ENCODE measurements at places on chromosomes 12 and 14.

DNA sequence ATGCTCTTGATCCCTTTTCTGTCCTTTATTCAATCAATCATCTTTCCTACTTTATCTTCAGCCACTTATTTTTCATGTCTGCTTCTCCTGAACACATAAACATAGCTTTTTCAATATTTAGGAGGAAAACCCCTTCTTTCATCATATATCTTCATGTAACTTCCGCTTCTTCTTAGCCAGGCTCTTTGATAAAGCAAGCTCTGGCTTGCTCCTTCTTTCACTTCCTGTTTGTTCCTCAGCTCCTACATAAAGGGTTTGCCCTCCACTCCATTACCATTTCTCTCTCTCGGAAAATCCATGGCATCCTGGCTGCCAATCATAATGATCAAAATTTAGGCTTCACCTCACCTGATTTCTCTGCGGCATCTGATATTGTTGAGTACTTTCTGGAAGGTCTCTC lies 33.7 kb upstream of the HELB start:
- DNase-seq, result no peak

DNA sequence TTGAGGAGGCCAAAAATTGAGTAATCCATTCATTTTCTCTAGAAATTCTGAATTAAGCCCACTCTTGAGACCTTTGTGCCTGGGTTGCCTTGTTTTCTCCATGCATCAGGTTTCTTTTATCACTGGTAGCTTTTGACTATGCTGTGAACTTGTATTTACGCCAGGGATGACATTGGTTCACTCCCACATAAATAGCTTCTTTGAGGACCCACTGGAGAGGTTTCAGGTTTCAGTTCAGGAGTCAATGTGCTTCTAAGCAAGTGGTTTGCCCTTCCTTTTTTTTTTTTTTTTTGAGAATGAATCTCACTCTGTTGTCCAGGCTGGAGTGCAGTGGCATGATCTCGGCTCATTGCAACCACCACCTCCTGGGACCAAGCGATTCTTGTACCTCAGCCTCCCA lies 10.2 kb upstream of the SLC17A8 start:
- no peak for DNase-seq

- no peak for DNase-seq
Observed at GRCh38 chr12:70648831-70649230, 11.6 kb upstream of the PTPRB start.

DNA sequence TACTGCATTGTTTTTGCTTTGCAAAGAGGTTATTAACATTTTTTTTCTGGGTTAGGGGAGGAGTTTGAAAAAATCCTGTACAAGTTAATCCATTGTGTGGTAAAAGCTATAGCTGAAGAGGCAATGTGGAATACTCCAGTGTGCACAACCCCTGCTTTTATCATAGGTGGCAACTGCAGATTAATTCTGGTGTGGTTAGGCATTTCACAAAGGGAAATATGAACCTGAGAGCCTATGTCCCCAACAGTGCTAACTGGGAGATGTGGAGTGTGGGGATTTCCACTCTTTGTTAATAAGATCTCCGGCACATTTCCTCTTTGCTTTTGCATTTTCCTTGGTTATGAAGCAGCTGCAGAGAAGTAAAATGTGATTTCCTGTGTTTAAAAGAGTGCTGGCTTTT lies 33.6 kb downstream of the PRORP start:
- no peak for DNase-seq

DNA sequence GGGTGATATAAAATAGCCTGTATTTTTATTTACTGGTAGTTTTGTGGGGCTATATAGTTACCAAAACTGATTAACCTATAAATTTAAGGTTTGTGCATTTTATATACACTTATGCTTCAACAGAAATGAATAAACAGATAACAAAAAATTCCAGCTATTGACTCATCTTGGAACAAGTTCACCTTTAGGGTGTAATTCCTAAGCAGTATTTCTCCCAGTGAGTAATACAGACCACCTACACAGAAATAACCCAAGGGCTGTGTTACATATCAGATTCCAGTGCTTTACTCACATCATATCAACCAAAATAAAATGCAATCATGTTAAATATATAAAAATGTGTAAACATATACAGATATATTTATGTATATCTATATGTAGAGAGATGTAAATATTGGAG lies 345.6 kb downstream of the ADAMTS20 start:
- no peak for DNase-seq

GRCh38 chr12:68445824-68446223 lies 113.7 kb upstream of the MDM1 start:
- DNase-seq, result no peak

DNA sequence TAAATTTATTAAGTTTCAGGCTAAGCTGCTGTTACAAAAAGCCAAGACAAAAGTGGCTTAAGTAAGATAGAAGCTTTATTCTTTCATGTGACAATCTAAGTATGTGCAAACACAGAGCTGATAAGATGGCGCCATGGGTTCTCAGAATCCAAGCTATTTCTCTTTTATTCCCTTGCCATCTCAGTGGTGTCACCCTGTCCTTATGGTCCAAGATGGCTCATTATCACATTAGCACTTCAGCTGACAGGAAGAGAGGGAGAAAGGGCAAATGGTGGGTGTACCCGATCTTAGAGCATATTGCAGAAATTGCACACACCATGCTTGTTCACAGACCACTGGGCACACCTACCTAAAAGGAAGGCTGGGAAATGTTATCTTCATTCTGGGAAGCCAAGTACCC lies 211.7 kb downstream of the TMTC2 start:
- DNase-seq, result no peak

DNA sequence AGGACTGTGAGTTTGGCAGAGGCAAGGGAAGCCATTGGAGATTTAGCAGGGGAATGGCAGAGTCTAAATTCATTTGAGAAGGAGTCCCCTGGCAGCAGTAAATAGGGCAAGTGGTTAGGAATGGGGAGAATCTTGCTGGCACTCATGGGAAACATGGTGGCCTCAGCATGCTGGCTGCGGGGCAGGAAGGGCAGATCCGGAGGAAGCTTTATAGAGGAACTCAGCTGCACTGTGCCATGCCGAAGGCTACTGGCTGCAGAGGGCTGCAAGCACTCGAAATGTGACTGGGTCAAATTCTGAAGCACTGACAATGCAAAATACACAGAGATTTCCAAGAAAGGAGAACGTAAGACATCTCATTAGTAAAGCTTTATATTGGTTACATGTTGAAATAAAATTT lies 23.9 kb downstream of the CCNK start:
- no peak for DNase-seq

- no peak for DNase-seq
Observed at GRCh38 chr12:109385339-109386058, 37.8 kb downstream of the MYO1H start.

Measured in stimulated activated CD8-positive, alpha-beta memory T cell treated with anti-CD3 and anti-CD28 coated beads, Interleukin-4, amount 100 ng/mL, for 1 hour (primary cell).